ENCODE measurements at places on chromosomes 6 and 20.

DNA sequence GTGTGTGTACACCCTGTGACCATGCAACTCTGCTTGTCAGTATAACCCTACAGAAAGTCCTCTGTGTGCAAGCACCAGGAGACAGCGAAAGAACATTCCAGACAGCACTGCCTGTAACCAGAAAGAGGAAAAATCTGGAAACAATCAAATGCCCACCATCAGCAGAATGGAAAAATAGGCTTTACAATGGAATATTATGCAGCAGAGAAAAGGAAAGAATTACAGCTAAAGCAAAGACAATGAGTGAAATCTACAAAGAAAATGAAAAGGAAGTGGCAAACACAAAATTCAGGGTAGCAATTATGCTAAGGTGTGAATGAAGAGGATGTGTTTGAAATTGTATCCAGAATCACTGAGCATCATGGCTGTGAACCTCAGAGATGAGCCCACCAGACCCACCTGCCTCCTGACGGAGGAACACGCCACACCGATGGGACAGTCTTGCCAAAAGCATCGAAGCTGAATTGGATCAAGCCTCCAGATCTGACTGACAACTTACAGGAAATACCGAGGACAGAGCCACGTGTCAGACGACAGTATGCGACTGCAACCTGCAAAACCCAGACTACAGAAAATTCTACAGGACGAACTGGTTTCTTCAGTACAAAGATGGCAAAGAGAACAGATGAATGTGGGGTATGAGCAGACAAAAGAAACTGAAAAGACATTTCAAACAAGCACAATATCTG lies 133.2 kb downstream of the NFATC2 start:
- no peak for DNase-seq

- DNase-seq = no peak
These were observed 279.6 kb downstream of the ESR1 start for GRCh38 chr6:152087096-152087495.

DNA sequence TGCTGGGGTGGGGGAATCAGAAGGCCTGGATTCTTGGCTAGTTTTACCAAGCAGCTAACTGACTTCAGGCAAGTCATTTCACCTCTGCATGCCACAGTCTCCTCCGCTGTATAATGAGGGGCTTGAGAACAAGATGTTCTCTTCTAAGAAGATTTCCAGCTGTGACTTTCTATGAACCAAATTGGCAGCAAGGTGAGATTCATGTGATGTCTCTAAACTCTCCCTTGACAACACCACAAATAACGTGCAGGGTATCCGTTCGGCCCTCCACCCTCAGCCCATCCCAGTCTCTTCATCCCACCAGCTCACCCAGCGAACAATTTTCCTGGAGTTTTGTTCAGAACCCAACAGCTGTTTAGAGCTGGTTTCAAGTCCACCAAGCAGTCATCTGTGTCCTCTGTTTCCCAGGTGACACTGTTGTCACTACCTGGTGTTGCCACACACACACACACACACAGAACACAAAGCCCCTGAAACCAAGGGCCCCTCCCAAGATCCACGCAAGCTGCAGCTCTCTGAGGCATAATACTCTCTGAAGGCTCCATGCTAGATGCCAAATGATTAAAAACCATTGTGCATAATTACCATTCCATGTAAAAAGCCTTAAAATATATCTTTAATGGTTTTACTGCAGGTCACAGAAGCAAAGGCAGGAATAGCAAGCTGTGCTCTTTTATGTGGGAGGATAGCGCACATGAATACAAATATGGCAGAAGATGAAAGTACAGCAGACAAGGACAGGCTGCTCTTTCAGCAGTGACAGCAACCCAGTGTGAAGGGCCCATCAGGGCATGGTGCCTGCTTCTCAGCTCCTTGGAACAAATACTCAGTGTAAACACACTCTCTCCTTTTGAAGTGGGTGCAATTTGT lies 48.2 kb downstream of the ARHGAP18 start:
- DNase-seq = peak; percentile 27

DNA sequence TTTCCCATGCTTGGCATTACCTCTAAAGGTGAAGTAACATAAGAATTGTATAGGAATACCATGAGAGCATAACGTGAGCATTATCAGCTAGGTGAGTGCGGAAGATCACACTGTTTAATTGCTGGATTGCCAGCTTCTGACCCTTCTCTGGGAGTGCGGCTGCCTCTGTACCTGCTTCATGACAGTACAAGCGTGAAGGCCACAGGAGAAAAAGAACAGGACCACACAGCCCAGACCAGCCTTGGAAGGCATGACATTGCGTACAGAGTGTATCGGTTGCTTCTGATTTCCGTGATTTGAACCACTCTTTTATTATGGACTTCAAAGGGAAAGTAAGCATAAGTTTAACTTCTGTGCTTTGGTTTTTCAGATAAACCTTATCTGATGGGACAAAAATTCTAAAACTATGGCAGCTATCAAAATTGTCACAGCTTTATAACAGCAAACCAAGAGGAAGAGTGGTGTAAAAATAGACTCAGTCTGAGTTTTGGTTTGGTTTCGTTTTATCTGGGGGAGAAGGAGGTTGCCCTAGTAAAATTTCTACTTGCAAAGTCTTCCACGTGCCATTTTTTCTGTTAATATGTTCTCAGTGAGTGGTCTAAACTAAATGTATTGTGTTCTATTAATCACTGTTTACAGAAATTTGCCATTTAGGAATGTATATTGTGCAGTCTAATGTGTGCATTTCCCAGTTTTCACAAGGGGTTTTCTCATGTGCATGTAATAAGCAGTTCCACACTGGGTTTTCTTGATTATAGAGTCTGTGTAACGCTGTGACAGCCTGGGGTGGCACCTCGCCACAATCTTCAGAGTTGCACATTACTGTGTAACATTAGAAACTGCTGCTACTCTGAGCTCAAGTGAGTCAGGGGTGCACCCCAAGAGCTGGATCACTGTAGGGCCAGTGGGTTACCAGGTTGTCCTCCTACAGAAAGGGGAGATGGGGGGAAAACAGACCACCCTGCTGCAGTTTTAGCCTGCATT lies 97.3 kb downstream of the RPP40 start:
- peak; percentile 46 for DNase-seq

- DNase-seq = no peak
These were observed 236.9 kb downstream of the CD109 start for GRCh38 chr6:73932866-73933265.

DNA sequence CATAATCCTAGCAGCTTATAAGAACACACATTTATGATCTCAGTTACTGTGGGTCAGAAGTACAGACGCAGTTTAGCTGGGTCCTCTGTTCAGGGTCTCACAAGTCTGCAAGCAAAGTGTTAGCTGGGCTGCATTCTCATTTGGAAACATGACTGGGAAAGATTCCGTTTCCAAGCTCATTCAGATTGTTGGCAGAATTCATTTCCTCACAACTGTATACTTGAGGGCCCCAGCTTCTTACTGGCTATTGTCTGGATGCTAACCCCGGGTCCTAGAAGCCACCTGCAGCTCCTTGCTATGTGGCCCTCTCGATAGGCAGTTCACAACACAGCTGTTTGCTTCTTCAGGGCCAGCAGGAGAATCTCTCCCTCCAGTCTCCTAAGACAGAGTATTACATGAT lies 13.1 kb downstream of the TCP11 start:
- DNase-seq = no peak

- no peak for DNase-seq
These were observed 277.1 kb downstream of the SYNE1 start for GRCh38 chr6:152360034-152360433.

DNA sequence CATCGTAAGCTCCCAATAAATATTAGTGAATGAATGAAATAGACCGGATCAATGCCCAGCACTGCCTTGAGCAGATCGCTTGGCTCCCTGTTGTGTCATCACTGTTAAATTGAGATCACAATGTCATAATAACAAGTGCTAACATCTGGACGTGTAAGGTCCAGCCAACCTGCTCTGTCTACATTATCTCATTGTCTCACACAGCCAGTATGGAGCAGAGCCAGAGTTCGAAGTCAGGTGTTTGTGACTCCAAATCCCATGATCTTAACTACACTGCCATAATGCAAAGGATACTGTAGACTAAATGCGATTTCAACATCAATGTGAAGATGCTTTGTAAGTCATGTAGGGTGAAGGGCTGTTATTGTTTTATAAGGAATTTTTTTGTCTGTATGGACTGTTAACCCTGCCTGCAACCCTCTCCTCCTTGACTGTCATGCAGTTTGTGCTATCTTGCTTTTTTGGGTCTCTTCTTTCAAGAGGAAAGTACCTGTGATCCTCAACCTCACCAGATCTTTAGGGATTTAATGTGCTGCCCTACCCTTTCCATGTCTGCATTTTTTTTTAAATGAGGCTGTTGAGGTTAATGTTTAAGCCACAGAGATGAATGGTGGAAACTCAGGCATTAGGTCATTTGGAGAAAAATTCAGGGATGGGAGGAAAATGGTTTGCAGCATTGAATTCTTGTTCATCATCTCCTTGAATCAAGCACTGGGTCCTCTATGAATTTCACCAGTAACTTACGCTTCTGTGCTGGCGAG lies 49.0 kb upstream of the OCSTAMP start:
- DNase-seq = no peak

GRCh38 chr20:40582531-40582930 lies 106.5 kb downstream of the MAFB start:
- DNase-seq = no peak
